ENCODE measurements at places on chromosomes 3 and 15.

DNA sequence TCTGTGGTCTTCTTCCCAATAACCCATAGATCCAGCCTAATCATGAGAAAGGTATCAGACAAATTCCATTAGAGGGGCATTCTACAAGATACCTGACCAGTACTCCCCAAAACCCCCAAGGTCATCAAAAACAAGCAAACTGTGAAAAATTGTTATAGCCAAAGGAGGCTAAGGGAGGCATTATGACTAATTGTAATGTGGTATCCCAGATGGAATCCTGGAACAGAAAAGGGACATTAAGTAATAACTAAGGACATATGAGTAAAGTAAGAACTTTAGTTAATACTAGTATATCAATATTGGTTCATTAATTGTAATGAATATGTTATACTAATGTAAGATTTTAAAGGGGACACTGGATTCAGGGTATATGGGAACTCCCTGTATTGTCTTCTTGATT, 20.4 kb downstream of the SPTSSB start:
- DNase-seq, result no peak

- no peak for DNase-seq
Observed at GRCh38 chr3:150691414-150692040, 12.2 kb downstream of the ERICH6 start.

DNA sequence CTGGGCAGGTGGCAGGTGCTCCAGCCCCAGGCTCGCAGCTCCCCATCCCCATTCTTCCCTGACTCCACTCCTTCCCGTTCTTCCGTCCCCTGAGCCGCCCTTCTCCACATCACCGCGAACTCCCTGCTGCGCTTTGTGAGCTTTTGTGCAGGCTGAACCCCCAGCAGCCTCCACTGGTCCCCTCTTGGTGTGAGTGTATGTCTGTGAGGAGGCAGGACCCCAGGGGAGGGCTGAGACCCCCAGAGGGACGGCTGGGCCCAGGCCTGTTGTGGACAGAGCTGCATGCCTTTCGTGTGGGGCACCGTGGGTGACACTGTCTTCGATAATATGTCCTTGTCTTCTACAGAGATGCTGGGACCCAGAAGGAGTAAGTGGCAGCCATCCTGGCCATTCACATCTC, 7.3 kb upstream of the ITIH3 start:
- no peak for DNase-seq

GRCh38 chr3:186413615-186414415, 51.8 kb upstream of the DGKG start:
- no peak for DNase-seq

- no peak for DNase-seq
Observed at GRCh38 chr3:125017406-125017805, 38.4 kb downstream of the HEG1 start.

- no peak for DNase-seq
Observed at GRCh38 chr3:150680562-150680961, 23.2 kb downstream of the ERICH6 start.

DNA sequence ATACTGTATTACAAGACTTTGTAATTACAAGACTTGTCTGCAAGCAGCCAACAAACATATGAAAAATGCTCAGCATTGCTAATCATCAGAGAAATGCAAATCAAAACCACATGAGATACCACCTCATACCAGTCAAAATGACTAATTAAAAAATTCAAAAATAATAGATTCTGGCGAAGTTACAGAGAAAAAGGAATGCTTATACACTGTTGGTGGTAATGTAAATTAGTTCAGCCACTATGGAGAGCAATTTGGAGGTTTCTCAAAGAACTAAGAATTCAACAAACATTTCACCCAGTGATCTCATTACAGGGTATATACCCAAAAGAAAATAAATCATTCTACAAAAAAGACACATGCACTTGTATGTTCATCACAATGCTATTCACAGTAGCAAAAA, 617.5 kb upstream of the CCDC54 start:
- DNase-seq, result no peak

DNA sequence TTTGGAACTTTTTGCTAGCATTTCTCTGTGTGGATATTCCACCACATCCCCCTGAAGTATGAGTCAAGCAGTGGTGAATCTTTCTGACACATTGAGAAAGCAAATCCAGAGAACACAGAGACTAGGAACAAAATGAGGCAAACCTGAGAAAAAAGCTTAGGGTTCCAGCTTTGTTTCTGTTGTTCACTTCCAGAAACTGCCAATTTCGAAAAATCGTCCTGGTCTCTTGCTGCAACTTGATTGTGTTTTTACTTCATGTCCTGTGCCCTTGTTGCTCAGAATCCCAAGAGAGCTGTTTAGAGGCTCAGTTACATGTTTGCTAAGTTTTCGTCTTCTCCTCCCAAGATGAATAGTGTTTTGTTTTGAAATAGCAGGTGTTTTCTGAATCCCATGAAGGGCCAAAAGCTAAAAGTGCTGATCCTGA, 13.7 kb downstream of the MAP2K1 start:
- DNase-seq, result peak; percentile 34

Data from inflammatory macrophage treated with lipopolysaccharide for 1 hour (primary cell).